ENCODE measurements at places on chromosomes 6 and 20.

DNA sequence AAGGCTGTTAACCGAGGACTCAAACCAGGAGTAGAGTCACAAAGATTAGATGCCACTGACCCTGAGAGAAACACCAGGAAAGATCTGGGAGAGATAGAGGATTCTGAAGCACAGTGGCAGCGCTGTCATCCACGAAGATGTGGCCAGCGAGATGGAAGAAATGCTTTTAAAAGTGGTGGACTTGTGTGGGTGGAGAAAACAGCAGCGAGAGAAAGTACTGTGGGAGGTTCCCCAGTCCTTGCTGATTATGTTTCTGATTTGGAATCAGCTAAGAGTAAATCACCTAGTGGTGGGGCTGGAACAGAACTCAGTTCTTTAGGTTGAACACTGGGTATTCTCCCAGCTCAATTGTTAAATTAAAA lies 435 bp upstream of the ZNF322 start:
- DNase-seq = no peak

- no peak for DNase-seq
These were observed 251.8 kb upstream of the PRND start for GRCh38 chr20:4469910-4470309.

- no peak for DNase-seq
These were observed at the start of gene LAMA5 for GRCh38 chr20:62367136-62367632. Gene LAMA5, minus strand, starts transcription at chr20:62367312. Its CDS starts 67 bp downstream, at chr20:62367245.

DNA sequence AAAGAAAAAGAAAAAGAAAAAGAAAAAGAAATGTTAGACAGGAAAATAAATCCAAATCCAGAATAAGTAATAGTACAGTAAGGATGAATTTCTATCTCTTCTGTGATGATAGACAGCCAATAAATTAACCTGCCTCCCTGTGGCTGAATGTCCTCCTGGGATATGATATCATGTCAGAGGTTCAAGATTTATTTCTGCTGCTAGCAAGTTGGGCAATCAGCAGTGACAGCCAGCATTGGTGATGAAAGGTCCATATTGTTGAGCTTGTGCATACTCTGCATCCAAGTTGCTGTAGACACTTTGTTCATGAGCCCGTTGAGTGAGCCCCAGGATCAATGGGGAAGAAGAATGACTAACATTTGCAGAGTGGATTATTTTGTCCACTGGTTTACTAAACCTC lies 44.9 kb upstream of the CEP85L start:
- no peak for DNase-seq

GRCh38 chr6:98024359-98024758 lies 741.3 kb upstream of the MMS22L start:
- DNase-seq = no peak

GRCh38 chr6:47853766-47854165 lies 71.9 kb downstream of the OPN5 start:
- DNase-seq = no peak

GRCh38 chr20:20814685-20815084 lies 102.2 kb upstream of the RALGAPA2 start:
- no peak for DNase-seq

- DNase-seq = no peak
These were observed 35.9 kb downstream of the PLG start for GRCh38 chr6:160737934-160738333.

- DNase-seq = no peak
These were observed 77.8 kb downstream of the NINL start for GRCh38 chr20:25507385-25508082.

DNA sequence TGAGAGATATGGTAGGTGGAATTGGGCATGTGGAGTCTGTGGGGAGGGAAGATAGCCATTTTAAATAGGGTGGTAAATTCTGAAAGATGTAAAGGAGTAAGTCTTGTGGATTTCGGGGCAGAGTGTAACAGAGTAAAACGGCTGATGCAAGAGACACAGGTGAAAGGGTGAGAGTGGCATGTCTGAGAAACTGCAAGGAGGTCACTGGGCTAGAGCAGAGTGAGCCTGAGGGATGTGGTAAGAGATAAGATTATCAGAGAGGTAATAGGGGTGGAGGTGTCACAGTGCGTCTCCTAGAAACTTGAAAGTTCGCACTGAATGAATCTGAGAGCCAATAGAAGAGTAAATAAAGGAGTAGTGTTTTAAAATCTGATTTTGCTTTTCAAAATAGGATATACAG lies 308.1 kb downstream of the EPM2A start:
- DNase-seq = no peak

DNA sequence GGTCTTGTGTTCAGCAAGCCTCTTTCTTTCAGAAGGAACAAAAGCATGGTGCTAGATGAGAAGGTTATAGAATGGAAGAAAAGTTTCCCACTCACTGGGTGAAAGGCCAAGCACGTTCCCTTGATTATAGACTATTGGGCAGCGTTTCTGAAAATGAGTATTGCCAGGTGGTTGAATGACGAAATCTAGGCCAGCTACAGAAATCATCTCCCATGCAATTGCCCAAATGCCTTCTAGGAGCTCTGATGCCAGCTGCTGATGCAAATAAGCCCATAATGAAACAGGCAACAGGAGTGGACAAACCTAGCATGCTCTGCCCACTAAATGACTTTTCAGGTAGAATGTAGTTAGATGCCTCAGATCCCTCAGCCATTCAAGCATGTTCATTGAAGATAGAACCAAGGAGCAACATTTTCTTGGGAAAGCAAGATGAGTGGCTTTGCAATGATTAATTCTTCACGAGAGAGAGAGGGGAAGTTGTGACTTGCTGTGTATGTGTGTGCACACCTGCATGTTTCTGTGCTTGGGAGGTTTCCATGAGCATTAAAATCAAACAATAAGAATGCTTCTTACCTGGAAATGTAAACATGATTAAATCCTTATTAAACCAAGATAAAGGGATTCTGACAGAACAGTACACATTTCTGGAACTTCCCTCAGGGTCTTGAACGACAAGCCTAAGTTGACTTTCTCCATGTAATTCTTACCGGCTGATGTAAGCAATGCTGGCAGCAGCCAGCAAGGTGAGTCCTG lies 43.6 kb downstream of the ADTRP start:
- no peak for DNase-seq

- no peak for DNase-seq
These were observed 364.2 kb downstream of the TFAP2B start for GRCh38 chr6:51182827-51183226.

GRCh38 chr20:51067792-51068191 lies 44.9 kb upstream of the KCNG1 start:
- no peak for DNase-seq

DNA sequence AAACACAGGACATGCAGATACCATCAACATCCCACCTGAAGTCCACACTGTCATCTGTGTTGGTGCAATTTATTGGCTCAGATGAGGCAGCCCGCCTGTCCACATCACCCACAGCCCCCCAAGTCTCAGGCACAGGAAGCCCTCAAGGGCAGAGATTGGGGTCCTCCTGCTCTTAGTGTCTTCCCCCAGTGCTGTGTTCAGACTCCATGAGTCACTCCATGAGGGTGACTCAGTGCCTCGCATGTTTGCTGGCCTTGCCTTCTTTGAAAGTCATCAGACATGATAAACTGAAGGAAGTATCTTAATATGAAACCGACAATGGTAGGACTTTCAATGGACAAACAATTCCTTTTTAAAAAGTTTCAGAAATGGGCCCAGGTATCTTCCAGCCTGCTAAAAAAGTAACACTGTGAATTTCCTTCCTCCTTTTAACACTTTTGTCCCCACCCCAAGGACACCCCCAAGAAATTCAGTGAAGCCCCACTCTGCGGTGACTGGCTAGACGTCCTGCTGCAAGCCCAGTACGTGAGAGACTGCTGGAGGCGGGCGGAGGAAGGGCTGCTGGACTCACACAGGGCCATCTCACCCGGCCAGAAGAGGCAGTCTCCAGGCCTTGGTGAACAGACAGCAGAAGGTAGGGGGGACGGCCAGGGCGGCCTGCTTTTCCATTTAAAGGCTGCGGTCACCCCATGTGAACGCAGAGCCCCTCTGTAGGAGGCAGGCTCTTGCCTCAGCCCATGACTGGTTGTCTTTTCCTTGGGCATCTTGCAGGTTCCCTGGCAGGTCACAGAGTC lies 43.0 kb upstream of the KCNK16 start:
- DNase-seq = no peak

DNA sequence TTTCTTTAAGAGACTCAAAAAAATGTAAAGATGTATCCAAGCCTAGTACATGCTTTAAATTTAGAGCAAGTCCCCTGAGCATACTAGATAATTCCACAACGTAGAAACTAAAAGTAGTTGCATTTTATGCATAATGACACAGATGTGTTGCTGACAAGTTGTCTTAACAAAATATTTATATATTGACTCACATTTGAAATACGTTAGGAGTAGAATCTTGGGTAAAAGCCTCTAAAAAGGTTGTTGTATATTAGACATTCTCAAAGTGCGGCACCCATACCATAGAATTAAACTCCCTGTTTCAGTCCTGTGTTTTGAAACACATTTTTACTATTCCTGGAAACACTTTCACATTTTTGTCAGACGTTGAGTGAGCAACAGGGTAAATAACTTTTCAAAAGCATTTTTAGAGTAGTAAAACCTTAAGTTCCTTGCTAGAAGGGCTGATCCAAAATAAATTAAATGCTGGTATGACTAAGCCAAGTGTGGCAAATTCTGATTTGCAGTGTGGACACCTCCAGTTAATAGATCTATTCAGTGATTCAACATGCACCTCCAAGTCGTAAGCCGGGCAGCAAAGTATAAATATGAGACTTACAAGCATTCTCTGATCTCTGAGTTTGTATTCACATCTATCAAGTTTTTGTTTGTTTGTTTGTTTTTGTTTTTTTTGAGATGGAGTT lies 97.5 kb downstream of the GMDS start:
- DNase-seq = no peak

GRCh38 chr6:47076422-47077344 lies 34.6 kb upstream of the ADGRF1 start:
- DNase-seq = no peak
